ENCODE measurements at places on chromosomes 4 and X. TPM values are rescaled to one million over a fixed set of nuclear protein-coding genes. Genes with fewer than 3 reads are reported as not detected.

GC gene
- not detected for total RNA-seq

FAM47A gene
- total RNA-seq: not detected

VSIG4 gene
- 8.1 TPM for total RNA-seq

PCSK1N gene
- 4.1 TPM for total RNA-seq

CFAP47 gene
- not detected for total RNA-seq

PPEF2 gene
- not detected for total RNA-seq

PCDH7 gene
- 70.8 TPM for total RNA-seq

NXF2 gene
- total RNA-seq: not detected

DOK7 gene
- 62.7 TPM for total RNA-seq

MAOA gene
- 68.9 TPM for total RNA-seq

ETDB gene
- total RNA-seq: not detected

CHRDL1 gene
- total RNA-seq: 3.7 TPM

BEND2 gene
- 0.24 TPM for total RNA-seq

SPATA18 gene
- 2.3 TPM for total RNA-seq

IL3RA gene
- total RNA-seq: 7.6 TPM

TBC1D9 gene
- total RNA-seq: 15.0 TPM

ATP2B3 gene
- 0.16 TPM for total RNA-seq

PDLIM3 gene
- total RNA-seq: 265 TPM

F8A3 gene
- 0.19 TPM for total RNA-seq

SPIN4 gene
- 1.6 TPM for total RNA-seq

NOP14 gene
- total RNA-seq: 16.1 TPM

ACTRT1 gene
- total RNA-seq: not detected

CC2D2A gene
- 9.0 TPM for total RNA-seq

CHST7 gene
- total RNA-seq: 3.5 TPM

FAM241A gene
- 6.7 TPM for total RNA-seq

CT45A6 gene
- not detected for total RNA-seq

CT83 gene
- total RNA-seq: not detected

PPP4R3C gene
- total RNA-seq: not detected

ARAP2 gene
- 6.6 TPM for total RNA-seq

SMIM43 gene
- total RNA-seq: 0.27 TPM

DKK2 gene
- total RNA-seq: 1.4 TPM

ALAS2 gene
- 5.6 TPM for total RNA-seq

DCAF12L1 gene
- not detected for total RNA-seq

NUDT6 gene
- 9.4 TPM for total RNA-seq

SRPK3 gene
- 54.7 TPM for total RNA-seq
